ENCODE measurements at places on chromosomes 6 and 20.

GRCh38 chr20:33696448-33696847, 10.3 kb upstream of the E2F1 start:
- DNase-seq = no peak

- DNase-seq = no peak
Measured at GRCh38 chr6:162849269-162849668, 121.5 kb downstream of the PACRG start.

- DNase-seq = no peak
Measured at GRCh38 chr6:2687456-2687855, 63.3 kb downstream of the MYLK4 start.

DNA sequence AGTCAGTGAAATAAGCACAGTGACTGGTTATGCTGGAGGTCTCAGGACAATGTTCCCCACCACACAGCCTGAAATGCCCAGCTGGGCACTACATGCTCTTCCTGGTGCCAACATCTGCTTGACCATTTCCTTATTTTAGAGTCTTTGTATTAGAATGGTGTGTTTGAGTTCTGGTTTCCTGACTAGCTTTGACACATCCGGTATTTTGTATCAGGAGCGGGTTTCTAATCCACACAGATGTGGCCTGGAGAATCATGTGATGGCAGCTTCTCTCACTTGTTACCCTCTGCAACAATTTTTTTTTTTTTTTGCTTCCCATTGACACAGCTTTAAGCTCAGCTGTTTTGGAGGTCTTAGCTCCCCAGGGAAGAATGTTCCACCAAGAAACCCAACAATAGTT, 164.5 kb upstream of the CST7 start:
- DNase-seq = no peak

DNA sequence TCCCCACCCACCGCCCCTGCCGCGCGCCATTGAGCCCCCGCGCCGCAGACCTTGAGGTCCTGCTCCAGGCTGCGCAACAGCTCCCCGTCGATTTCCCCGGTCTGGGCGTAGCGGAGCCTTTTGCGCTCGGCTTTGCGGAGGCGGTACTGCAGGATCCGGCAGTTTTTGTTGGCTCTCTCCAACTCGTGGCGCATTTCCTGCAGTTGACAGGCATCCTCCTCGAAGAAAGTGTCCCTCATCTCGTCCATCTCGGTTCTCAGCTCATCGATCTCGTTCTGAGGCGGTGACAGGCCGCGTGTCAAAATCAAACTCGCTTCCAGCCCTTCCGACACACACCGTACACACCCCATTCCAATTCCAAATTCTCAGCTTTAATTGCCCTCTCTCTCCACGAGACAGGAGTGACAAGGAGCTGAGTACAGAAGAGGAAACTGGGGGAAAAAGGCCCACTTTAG, 4.3 kb downstream of the MTCL3 start:
- DNase-seq = peak; percentile 38
